Left renal cortex interstitium (tissue), 4 donors: ENCODE measurements at places on chromosomes 3 and 15. TPM values are rescaled to one million over a fixed set of nuclear protein-coding genes. Genes with fewer than 3 reads are reported as not detected.

The CMTM8 gene
- 13.8 TPM for polyA plus RNA-seq

The WDR93 gene
- 3.2 TPM for polyA plus RNA-seq

The IQCB1 gene
- polyA plus RNA-seq: 39.4 TPM

The KLHL6 gene
- 1.5 TPM for polyA plus RNA-seq

The IL5RA gene
- 0.41 TPM for polyA plus RNA-seq

DNA sequence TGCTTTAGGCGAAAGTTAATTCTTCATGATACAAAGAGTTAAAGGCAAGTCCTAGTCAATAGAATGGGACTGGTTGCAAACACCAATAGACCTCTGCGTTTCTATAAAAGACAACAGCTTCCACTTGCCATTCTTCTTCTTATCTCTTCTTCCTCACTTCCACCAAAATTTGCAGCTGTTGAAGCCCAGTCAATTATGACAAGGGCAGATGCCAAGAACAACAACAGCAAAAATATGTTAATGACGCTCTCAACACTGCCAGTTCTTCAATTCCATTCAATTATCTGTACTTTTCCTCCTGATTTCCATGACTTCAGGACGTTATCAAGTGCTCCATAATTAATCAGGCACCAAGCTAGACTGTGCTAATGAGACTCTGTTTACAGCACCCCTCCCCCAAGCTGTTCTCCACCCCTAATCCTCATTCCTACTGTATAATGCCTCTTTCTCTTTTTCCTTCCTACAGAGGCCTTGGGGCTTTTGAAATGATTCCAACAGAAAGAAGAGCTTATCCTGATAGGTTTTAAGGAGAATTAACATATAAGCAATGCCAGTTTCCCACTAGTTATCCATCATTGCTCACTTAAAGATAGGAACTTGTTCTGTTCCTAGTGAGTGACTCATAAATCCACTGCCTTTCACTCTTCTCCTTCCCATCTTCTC lies 1160.5 kb downstream of the IGSF11 start:
- DNase-seq: no peak

DNA sequence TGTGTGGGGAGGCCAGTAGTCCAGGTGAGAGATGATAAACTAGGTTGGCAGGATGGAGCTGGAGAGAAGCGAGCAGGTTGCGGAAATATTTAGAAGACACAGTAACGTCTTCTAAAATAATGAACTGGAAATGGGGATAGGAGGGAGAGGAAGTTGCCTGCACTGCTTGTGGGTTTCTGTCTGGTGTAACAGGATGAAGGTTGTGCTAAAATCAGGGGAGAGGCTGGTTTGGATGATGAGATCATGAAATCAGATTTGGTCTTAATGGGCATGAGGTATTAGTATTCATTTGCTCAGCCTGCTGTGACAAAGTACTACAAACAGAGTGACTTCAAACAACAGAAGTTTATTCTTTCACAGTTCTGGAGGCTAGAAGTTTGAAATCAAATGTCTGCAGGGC lies 32.1 kb upstream of the TNFAIP8L3 start:
- no peak for DNase-seq

GRCh38 chr3:118833075-118833474 lies 201.6 kb downstream of the IGSF11 start:
- no peak for DNase-seq

GRCh38 chr3:139636511-139636910 lies 41.3 kb downstream of the NMNAT3 start:
- DNase-seq: no peak

GRCh38 chr3:55899887-55900286 lies 412.8 kb upstream of the WNT5A start:
- DNase-seq: no peak

DNA sequence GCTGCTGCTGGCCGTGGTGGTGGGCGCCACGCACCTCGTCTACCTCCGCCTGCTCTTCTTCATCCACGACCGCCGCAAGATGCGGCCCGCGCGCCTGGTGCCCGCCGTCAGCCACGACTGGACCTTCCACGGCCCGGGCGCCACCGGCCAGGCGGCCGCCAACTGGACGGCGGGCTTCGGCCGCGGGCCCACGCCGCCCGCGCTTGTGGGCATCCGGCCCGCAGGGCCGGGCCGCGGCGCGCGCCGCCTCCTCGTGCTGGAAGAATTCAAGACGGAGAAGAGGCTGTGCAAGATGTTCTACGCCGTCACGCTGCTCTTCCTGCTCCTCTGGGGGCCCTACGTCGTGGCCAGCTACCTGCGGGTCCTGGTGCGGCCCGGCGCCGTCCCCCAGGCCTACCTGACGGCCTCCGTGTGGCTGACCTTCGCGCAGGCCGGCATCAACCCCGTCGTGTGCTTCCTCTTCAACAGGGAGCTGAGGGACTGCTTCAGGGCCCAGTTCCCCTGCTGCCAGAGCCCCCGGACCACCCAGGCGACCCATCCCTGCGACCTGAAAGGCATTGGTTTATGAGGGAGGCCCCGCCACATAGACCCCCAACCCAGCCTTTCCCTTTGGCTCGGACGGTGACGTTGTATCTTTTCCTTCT lies 1.1 kb downstream of the GPR27 start:
- DNase-seq: no peak

DNA sequence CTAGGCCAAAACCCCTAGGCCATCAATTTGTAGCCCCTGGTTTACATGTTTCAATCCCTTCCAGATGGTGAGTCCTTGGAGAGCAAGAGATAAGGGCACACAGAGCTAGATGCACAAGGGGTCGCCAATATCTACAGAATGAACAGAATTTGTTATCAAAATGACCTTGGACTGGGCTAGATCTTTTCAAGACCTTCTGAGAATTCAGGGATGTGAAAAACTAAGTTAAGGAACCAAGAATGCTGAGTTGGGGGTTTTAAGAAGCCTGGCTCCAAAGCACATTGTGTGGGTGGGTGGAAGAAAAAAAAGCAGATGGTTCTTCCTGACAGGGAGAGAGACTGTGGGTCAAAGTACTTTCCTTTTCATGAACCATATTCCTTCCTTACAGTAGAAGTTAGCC lies 10.2 kb downstream of the CDCP1 start:
- DNase-seq: no peak

DNA sequence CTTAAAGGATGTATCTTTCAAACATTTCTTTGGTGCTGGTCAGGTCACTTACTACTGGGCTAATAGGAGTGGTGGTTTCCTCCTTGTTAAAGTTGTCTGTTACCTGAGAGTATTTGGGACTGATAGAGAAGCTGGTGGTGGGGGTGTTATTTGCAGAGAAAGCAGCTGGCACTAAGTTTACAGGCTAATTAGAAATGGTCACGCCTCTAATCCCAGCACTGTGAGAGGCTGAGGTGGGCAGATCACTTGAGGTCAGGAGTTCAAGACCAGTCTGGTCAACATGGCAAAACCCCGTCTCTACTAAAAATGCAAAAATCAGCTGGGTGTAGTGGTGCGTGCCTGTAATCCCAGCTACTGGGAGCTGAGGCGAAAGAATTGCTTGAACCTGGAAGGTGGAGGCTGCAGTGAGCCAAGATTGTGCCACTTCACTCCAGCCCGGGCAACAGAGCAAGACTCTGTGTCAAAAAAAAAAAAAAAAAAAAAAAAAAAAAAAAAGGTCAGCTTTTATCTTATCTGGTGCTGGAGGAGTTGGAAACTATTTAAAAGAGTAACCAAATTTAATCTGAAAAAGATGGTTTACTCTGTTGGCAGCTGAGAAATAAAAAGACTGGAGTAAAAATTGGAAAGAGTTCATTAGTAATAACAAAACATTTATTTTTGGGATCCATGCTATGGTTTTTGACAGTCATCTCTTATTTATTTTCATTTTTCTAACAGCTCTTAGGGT lies 332.6 kb downstream of the PTPRG start:
- DNase-seq: no peak

DNA sequence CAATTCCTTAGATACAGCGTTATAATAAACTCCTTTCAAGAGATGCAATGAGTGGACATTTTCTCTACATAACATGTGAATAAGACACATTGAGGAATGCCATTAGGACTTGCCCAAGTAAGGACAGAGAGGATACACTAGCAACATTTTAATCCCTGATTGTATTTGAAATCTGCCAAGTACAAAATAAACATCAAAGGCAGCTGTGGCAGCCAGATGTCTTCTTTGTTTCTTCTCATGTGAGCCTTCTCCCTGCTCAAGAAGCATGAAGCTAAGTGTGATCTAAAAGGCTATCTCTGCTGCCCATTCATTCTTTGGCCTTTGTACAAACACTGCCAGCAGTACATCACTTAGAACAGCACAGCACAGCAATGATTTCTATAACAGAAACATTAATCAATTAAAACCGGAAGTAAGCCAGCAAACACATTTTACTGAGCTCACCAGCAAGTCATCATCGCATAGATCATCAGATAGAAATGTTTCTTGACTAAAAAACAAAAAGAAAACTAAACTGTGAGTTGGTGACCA lies 364.0 kb downstream of the CNTN6 start:
- no peak for DNase-seq

DNA sequence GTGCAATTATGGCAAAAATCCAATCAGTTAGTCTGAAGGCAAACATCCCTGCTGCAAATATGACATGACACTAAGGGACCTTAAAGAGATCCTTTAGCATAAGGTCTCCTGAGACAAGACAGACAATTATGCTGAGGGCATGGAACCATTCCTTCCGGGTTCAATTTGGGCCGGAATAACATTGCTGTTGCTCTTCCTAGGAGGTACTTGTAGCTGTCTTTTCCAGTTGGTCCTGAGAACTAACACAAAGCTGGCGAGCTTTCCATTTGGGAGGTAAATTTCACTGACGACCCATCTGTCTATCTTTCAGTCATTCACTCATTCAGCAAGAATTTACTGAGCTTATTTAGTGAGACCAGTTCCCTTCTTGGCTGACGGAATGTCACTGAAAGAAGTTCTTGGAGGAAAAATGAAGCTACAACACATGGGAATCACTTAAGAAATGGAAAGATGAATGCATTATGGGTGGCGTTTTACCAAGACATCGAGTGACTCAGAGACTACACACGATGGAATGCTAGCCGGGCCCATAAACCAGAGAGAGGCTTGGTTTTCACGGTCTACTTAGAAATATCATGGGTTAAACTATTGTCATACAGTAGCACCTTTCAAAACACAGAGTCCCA lies 215.5 kb downstream of the PDZRN3 start:
- no peak for DNase-seq

GRCh38 chr3:18389108-18389733 lies 35.9 kb downstream of the SATB1 start:
- peak; percentile 13 for DNase-seq

DNA sequence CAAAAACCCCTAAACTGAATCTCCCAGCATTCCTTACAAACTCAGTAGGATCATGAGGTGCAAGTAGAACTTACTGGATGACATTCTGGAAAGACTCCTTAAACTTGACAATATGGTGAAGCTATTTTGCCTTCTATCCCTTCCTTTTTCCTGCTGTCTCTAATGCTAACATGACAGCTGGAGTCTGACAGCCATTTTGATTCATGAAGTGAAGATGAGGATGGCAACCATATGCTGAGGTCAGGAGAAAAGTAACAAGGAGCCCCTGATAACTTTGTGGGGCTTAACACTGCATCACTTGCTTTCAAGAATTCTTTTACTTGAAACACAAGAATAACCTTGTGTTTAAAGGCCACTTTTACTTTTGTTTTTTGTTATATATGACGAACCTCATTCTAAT lies 15.0 kb upstream of the NEK10 start:
- no peak for DNase-seq

DNA sequence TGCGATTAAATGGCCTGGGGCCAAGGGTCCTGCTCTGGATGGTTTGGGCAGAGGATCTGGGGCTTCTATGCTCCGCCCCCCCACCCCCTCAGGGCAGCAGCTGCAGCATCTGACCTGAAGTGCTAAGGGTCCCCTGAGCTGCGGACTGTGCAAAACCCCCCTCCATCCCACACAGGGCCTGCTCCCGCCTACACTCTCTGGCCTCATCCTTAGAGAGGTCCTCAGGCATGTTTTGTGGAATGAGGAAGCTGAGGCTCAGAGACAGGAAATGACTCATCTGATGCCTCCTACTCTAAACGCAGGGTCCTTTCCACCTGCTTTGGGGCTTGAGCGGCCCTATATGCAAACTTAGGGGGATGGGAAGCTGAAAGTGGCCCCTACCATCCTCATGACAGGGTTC lies 59.5 kb upstream of the CTSH start:
- no peak for DNase-seq

DNA sequence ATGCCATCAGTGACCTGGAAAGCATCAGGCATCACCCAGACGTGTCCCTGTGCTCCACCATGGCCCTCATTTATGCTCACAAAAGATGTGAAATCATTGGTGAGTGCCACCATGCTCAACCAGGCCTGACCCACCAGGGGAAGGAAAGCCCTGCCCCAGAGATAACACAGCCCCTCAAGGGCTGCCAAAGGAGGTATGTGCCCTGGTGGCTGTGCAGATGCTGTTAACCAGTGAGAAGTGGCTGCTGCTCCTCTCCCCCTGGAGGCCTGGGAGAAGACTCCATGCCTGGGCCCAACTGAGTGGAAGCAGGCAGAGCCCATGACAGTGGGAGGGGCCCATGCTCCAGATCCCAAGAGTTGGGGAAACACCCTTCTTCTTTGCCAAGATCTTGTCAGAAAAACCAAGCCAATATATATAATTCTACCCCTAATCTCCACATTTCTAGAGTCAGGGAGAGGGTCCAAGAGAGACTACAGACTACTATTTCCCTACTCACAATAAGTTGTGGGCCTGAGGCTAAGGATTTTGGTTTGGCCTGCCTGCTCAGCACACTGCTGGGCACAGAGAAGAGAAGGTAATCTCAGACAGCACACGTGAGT lies 2.7 kb downstream of the TTC21A start:
- no peak for DNase-seq

GRCh38 chr15:64274341-64274950 lies 81.5 kb downstream of the CSNK1G1 start:
- no peak for DNase-seq

GRCh38 chr15:76376816-76377215 lies 40.2 kb downstream of the ISL2 start:
- no peak for DNase-seq

GRCh38 chr15:75029378-75030022 lies 6.1 kb downstream of the PPCDC start:
- DNase-seq: no peak
